Endothelial cell of umbilical vein (primary cell): ENCODE measurements at places on chromosomes 12 and 14. TPM values are rescaled to one million over a fixed set of nuclear protein-coding genes. Genes with fewer than 3 reads are reported as not detected.

DNA sequence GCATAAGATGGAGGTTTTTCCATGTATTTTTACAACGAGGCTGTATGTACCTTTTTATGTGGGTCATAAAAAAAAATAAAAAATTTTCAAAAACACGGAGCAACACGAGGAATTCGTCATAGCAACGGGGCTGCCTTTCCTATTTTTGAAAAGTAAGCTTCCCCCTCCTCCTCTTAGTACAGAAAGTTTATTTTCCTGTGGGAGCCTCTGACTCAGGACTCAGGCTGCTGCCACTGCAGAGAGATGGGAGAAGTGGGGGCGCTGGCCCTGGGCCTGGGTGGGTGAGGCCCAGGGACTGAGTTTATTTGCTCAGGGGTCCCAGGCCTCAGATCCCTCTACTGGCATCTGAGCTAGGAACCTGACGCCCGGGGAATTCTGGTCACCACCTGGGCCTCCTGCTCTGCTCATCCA is 10.2 kb upstream of the CMKLR1 start:
- no peak overlapping the region for H3K4me3 ChIP-seq
- H3K36me3 ChIP-seq, result no peaks in the 10 kb centered on the region
- H3K27ac ChIP-seq, result no peak overlapping the region
- H3K27me3 ChIP-seq, result no peaks in the 10 kb centered on the region
- H3K4me1 ChIP-seq, result no peaks in the 10 kb centered on the region

DNA sequence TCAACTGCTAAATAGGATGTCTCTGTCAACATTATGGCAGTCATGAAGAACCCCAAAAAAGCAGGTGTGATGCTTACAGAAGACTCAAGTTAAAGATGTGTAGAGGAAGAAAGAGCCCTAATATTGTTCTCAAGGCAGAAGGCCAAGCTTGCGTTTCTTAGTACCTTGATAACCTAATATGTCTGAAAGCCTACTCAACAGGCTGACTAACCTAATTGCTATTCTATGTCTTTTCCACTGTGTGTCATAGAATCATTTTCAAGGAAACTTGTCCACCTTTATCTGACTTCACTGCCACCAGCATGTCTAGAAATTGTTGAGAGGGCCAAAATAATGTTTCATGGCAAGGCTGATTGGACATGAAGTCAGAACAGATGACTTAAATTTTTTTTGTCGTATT is 373.2 kb downstream of the BTG1 start:
- H3K4me1 ChIP-seq, result no peaks in the 10 kb centered on the region
- no peaks in the 10 kb centered on the region for H3K36me3 ChIP-seq
- no peaks in the 10 kb centered on the region for H3K27me3 ChIP-seq
- no peak overlapping the region for H3K4me3 ChIP-seq
- no peak overlapping the region for H3K27ac ChIP-seq
- no peak for DNase-seq

GRCh38 chr12:104699489-104700190 is 242.9 kb downstream of the CHST11 start:
- peaks cover 10% of the 10 kb centered on the region for H3K4me1 ChIP-seq
- no peaks in the 10 kb centered on the region for H3K36me3 ChIP-seq
- H3K27ac ChIP-seq, result no peak overlapping the region

GRCh38 chr12:38736821-38737220 is 168.6 kb downstream of the CPNE8 start:
- H3K27ac ChIP-seq, result peak overlapping the region; percentile 34
- H3K4me1 ChIP-seq, result peaks cover 14% of the 10 kb centered on the region
- no peaks in the 10 kb centered on the region for H3K27me3 ChIP-seq
- DNase-seq, result peak; percentile 75
- no peak overlapping the region for H3K4me3 ChIP-seq

DNA sequence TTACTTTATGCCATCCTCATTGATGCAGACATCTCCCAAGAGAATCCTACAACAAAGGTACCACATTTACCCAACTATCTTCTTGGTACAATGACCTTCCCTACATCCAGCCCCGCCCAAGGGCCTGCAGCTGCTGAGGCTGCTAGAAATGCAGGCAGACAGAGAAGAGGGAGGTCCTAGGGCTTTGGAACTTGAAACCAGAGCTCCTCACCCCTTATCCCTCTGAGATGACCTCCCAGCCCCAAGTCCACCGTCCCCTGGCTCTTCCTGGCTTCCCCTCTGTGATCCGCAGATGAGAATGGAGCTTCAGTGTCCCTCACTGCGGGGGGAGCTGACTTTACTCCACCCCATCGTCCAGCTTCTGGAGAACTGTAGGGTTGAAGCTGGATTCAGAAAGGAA is 1.6 kb upstream of the TNFRSF1A start:
- H3K27ac ChIP-seq, result no peak overlapping the region
- H3K36me3 ChIP-seq, result no peaks in the 10 kb centered on the region
- no peak for DNase-seq

GRCh38 chr14:92459030-92459949 is 54.3 kb upstream of the RIN3 start:
- no peaks in the 10 kb centered on the region for H3K27me3 ChIP-seq
- DNase-seq, result peak; percentile 76
- no peaks in the 10 kb centered on the region for H3K36me3 ChIP-seq

- H3K4me1 ChIP-seq, result peaks cover 3% of the 10 kb centered on the region
- H3K27me3 ChIP-seq, result no peaks in the 10 kb centered on the region
- H3K36me3 ChIP-seq, result no peaks in the 10 kb centered on the region
- no peak overlapping the region for H3K27ac ChIP-seq
- H3K4me3 ChIP-seq, result no peak overlapping the region
- DNase-seq, result no peak
Measured at GRCh38 chr14:102231476-102232347, 73.3 kb downstream of the MOK start.

DNA sequence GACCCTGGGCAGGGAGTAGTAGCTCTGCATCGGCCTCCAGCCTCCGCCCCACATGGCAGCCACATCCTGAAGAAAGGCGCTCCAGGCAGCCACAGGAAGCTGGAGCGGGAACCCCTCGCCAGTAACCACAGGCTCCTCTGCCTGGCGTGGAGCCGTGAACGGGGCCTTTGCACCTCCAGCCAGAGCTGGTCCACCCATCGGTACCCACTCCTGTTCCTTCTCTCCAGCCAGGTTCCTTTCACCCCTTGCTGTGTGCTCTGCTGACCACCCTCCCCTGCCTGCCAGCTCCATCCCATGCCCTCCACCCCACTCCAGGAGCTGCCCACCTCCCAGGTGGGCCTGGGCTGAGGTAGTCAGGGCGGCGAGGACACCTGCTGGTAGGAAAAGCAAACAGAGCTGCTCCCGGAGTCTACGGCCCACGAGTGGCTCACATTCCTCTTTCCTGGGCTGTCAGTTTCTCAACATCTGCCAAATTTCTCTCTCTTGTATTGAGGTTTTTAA is 2.7 kb downstream of the TGFB3 start:
- no peak overlapping the region for H3K27ac ChIP-seq
- H3K4me1 ChIP-seq, result peaks cover 13% of the 10 kb centered on the region
- no peaks in the 10 kb centered on the region for H3K27me3 ChIP-seq

DNA sequence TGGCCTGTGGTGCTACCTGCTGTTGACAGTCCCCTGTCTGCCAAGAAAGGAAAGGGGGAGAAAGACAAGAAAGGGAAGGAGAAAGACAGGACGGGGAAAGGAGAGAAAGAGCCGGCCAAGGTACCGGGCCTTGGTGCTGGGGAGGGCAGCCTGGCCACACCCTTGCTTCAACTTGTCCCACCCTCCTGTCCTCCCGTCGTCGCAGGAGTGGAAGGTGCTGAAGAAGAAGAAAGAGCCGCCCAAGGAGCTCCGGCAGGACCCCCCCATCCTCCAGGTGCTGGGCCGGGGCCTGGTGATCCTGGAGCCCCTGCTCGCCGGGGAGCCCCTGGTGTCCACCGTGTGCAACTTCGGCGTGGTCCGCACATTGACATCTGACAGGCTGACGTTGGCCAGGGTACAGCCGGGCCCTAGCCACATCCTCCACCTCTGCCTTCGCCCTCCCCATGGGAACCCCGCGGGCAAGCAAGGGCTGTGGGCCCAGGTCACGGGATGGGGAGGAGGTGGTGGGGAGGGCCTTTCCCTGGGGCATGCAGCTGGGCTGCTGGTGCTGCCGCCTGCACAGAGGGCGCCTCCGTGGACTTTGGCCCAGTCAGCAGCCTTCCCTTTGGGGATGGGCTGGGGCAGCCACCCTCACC is 2.9 kb upstream of the B3GNT4 start:
- no peak overlapping the region for H3K4me3 ChIP-seq
- H3K27ac ChIP-seq, result no peak overlapping the region
- no peak for DNase-seq
- peaks cover 8% of the 10 kb centered on the region for H3K4me1 ChIP-seq
- H3K27me3 ChIP-seq, result peaks cover 9% of the 10 kb centered on the region

GRCh38 chr14:105914738-105915385 is 388.5 kb downstream of the TMEM121 start:
- no peaks in the 10 kb centered on the region for H3K4me1 ChIP-seq
- no peaks in the 10 kb centered on the region for H3K27me3 ChIP-seq
- no peaks in the 10 kb centered on the region for H3K36me3 ChIP-seq
- DNase-seq, result no peak
- no peak overlapping the region for H3K4me3 ChIP-seq
- H3K27ac ChIP-seq, result no peak overlapping the region

DNA sequence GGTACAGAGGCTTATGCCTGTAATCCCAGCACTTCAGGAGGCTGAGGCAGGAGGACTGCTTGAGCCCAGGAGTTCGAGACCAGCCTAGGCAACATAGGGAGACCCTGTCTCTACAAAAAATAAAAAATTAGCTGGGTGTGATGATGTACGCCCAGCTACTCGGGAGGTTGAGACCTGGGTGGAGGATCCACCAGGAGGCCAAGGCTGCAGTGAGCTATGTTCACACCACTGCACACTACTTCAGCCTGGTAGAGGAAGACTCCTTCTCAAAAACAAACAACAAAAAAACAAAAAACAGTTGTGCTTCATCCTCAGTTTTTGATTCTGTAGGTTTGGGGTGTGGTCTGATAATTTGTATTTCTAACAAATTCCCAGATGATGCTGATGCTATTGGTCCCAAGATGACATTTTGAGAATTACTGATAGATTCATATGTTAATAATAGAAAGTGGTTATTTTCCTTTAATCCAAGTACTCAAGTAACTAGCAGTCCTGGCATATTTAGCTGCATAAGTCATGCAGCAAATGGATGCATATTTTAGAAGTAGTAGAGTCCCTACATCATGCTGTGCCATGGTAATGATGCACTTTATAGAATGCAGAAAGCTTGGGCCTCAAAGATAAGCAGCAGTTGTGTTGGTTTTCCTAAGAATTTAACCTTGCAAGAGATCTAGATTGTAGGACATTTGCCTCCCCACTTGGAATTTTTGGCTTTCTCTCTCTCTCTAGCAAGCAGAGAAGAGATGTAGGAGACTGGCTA is 76.1 kb upstream of the PAWR start:
- no peaks in the 10 kb centered on the region for H3K27me3 ChIP-seq
- no peak overlapping the region for H3K4me3 ChIP-seq
- H3K27ac ChIP-seq, result no peak overlapping the region
- DNase-seq, result peak; percentile 3
- no peaks in the 10 kb centered on the region for H3K36me3 ChIP-seq

DNA sequence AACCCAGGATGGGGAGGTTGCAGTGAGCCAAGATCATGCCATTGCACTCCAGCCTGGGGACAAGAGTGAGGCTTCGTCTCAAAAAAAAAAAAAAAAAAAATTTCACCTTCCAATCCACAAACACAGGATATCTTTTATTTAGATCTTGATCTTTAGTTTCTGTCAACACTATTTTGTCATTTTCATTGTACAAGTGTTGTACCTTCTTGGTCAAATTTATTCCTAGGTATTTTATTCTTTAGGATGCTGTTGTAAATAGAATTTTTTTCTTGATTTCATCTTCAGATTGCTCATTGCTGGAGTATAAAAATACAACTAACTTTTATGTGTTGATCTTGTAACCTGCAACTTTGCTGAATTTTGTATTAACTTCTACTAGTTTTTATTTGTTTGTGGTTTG is 60.8 kb downstream of the ARHGAP5 start:
- H3K4me3 ChIP-seq, result no peak overlapping the region
- no peak for DNase-seq
- no peaks in the 10 kb centered on the region for H3K27me3 ChIP-seq
- H3K27ac ChIP-seq, result no peak overlapping the region
- peaks cover 13% of the 10 kb centered on the region for H3K4me1 ChIP-seq

GRCh38 chr14:22565391-22565945 is 23.6 kb downstream of the DAD1 start:
- no peak overlapping the region for H3K27ac ChIP-seq
- H3K36me3 ChIP-seq, result peaks cover 17% of the 10 kb centered on the region
- H3K4me1 ChIP-seq, result peaks cover 25% of the 10 kb centered on the region
- H3K27me3 ChIP-seq, result no peaks in the 10 kb centered on the region
- H3K4me3 ChIP-seq, result no peak overlapping the region

GRCh38 chr14:68787092-68787992 is 5.5 kb downstream of the ZFP36L1 start:
- no peak overlapping the region for H3K27ac ChIP-seq
- H3K4me1 ChIP-seq, result peaks cover 39% of the 10 kb centered on the region
- DNase-seq, result peak; percentile 22
- no peaks in the 10 kb centered on the region for H3K27me3 ChIP-seq

DNA sequence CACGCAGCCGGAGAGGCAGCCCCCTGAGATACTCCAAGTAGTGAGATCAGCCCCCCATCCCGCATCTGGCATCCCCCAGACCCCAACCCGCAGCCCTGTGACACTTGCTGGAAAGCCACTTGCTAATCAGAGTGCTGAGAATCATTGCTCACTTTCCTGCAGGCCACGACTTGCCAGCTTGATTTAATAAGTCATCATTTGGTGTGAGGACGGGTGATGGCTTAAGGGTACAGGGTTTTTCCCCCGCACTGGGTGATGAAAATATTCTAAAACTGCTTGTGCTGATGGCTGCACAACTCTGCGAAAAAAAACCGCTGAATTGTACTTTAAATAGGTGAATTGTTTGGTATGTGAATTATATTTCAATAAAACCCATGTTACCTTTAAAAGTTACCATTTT is 171.2 kb downstream of the FOXN3 start:
- H3K27me3 ChIP-seq, result no peaks in the 10 kb centered on the region
- H3K27ac ChIP-seq, result no peak overlapping the region

DNA sequence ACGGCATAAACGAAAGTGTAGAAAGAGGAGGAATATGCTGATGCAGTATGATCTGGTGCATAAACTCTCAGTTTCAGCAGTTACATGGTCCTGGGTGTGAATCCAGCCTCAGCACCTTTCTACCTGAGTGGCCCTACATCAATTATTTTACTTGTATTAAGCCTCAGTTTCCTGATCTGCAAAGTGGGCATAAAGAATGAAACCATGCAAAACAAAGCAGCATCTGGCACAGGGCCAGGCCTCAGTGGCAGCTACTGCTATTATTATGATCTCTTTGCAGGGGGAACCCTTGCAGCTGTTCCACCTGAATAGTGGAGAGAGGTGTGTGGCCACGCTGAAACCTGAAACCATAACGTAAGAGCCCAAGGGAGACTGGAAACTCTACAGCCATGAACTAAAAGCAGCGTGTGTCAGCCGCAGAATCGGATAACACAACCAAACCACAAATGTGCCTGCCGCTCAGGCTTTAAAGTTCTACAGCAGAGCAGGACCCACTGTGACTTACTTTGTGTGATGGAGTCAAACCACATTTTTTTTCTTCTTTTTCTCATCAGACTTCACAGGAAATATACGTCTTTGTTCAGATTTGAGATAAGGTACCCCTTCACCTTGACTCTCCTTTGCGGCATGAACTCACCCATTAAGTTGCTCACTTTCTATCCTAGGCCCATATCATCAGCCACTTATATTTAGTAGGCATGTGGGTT is 29.2 kb upstream of the FOS start:
- H3K27ac ChIP-seq, result no peak overlapping the region
- no peak overlapping the region for H3K4me3 ChIP-seq
- H3K36me3 ChIP-seq, result no peaks in the 10 kb centered on the region
- H3K27me3 ChIP-seq, result no peaks in the 10 kb centered on the region
- H3K4me1 ChIP-seq, result peaks cover 16% of the 10 kb centered on the region

EFS gene
- 0.02 and 0.03 TPM in 2 replicates for polyA plus RNA-seq

MGP gene
- 479 and 538 TPM in 2 replicates for polyA plus RNA-seq

ADAM21 gene
- polyA plus RNA-seq, result 0.05 and 0.06 TPM in 2 replicates

PELI2 gene
- polyA plus RNA-seq, result 9.9 and 11.5 TPM in 2 replicates

SLC38A4 gene
- polyA plus RNA-seq, result 0.19 and 0.36 TPM in 2 replicates
